Fibroblast of the aortic adventitia (primary cell): ENCODE measurements at places on chromosomes 7 and 10.

GRCh38 chr7:12963435-12963834 is 276.0 kb downstream of the ARL4A start:
- no peak for DNase-seq

GRCh38 chr7:133910761-133911160 is 216.4 kb upstream of the LRGUK start:
- DNase-seq = no peak

DNA sequence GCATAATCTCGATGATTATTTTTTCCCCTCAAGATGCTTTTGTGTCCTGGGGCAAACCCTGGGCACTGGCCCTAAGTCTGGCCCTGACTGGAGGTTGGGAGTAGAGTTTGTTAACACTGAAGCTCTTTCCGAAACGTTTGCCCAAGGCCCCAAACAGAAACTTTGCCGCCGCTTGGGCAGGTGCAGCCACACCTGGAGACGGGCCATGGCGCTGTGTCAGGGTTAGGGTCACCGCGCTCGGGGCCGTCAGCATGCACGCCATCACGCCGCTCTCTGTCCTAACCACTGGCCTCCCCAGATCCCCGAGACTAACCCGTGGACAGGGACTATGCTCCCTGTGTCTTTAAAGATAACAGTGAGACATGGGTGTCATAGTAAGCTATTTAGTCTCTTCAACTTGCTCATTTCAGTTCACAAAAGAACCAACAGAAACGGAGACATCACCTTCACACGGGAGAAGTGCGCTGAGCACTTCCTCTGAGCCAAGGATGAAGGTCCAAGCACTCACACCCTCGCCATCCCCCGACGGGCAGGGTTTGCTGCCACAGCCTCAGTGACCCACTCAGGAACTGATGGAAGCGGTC is 85.3 kb upstream of the DIP2C start:
- DNase-seq = no peak

DNA sequence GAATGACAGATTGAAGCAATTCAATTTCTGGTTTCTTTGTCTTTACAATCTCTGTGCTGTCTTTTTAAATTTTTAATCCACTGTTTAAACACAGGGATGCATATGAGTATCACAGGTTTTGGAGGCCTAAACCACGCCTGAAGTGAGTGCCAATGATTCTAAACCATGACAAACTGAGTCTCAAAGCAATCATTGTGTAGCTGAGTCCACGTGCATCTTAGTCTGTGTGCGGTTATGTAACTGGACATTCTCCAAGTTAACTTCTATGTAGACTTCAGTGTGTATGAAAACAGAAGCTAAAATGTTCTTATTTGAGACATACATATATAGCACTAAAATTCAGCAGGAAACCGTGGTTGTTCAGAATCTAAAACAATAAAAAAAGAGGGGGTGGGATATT is 79.3 kb upstream of the ST8SIA6 start:
- peak; percentile 19 for DNase-seq

- DNase-seq = peak; percentile 62
These were observed 54.9 kb downstream of the KCNMA1 start for GRCh38 chr10:77582710-77583115.

DNA sequence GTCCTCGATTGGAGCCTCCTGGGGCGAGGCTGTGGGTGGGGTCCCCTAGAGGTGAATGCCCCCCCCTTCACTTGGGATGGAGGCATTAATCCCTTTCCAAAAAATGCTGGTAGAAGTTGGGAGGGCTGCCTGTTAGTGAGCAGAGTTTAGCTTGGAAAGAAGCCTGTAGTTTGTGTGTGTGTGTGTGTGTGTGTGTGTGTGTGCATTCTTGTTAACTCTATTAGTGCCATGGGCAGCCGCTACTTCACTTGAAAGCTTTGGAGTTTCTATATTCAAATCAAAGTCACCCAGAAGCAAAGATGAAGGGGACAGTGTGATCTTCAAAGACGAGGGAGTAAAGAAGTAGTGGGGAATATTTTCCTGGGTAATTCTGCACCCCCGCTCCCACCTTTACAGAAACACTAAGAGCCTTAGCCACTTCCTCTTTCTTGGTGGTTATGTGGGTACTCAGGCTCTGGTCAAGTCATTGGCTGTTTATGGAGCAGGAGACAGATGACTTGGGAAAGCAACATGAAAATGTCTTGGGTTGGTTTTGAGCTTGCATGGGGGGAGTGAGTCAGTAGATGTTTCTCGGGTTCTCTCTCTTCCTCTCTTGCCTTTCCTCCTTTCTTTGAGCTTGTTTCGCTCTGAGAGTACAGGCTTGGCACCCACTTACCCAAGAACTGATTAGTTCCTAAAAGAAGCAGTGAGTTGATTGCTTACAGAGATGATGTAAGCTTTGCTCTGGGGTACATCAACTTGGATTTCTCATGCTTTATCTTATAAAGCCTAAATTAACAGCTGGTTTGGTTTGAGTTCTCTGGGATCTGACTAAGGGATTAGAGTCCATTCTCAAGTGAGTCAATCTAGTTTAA is 35.9 kb downstream of the TCF7L2 start:
- peak; percentile 90 for DNase-seq

DNA sequence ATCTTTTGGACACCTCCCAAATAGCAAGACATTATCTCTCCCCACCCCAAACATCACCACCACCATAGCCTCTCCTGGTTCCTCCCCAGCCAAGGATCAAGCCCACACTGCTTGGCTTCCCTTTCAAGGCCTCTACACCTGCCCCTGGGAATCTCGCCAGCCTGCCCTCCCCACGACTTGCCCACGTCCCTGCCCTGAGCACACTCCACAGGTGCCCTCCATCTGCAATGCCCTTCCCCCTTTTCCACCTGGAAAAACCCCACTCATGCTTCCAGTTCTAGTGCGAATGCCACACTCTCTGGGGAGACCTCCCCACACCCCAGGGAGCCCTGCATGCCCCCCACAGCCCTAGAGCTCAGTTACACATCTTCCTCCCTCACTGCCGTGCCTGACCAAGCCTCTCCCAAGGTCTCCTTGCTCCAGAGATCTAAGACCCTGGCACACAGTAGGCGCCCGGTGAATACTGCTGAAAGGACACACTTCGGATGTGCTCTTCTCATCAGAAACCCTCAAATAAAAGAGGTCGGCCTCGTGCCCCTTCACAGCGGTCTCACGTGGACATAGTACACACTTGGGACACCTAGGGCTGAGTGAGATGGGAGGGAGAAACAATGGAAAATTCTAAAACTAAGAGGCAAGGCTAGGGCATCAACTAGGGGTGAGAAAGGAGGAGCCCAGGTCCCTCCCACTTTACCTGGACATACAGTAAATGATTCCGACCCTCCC is 91.4 kb downstream of the DLG5 start:
- no peak for DNase-seq

DNA sequence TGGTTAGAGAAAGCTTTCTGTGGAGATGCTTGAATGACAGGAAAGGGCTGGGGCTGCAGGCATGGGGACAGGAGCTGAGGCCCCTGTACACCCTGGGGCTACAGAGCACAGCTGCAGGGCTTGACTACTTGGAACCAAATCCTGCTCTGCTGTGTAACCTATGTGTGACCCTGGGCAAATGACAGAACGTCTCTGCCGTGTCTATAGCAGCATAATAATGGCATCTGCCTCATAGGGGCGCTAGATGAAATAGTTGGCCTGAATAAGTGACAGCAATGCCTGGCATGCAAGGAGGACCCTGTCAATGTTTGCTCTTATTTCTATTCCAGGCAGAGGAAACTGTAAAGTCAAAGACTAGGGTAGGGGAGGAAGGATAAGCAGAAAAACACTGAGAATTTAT is 254.0 kb downstream of the USP6NL start:
- no peak for DNase-seq

- DNase-seq = no peak
These were observed 195.0 kb downstream of the GPR37 start for GRCh38 chr7:124570558-124570957.
